ENCODE measurements at places on chromosomes 5 and 9.
A peak's percentile ranks its signal among the peaks of the same experiment; 100 is the strongest.

- DNase-seq: no peak
These were observed 15.2 kb downstream of the EXD3 start for GRCh38 chr9:137407590-137408300.

DNA sequence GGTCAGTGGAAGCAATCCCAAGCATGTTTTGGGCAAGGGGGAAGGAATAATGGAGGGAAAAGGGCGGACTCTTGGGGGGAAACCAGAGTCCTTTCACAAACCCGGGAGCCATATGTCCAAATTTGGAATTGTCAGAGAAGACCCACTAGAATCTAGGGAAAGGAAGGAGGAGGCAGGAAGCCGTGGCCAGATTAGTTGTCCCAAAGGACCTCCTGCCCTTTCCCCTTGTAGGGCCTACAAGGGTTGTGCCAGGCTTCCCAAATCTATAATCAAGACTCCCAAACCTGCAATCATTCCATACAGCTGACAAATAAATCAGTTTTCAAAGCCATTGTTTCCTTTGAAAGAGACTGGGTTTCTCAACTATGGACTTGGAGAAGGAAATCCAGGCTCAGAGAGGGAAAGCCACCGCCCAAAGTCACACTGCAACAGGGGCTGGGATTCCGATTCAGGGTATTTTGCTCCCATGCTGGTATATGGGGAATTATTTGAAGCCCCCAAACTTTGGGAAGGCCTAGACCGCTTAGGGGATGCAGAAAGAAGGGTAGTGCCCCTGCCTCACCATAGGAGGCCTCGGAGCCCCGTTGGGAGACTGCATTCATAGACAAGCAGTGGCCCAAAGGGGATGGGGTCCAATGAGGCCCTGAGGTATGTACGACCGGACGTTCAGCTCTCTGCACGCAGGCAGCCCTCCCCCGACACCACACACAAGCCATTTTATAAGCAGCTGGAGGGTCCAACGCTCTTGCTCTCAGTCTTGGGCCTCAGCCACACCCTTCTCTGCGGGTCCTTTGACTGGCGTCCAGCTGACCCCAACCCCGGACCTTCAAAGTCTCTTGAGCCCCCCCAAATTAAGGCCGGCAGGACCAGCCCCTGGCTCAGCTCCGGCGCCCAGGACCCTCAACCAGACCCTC, 815 bp downstream of the ANXA6 start:
- DNase-seq: no peak

DNA sequence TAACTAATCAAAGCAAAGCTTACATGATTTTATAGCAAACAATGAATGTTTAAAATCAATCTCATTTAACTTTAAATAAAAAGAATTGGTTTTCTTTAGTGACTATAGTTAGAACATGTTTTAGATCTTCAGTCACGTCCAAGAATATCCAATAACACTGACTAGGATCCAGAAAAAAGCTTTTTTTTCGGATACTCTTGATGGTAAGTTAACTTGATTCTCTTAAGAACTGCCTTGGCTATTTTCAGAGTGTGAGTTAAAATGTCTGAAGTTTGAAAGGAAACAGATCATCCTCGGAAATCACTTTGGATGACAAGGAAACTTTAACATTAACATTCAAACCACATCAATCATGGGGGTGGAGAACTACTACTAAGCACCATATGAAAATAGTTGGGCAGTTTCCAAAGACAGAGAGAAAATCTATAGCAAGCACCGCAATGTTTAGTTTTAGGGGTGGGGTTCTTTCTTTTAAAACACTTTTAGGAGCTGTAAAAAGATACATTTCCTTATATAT, 83.7 kb upstream of the SLC27A6 start:
- DNase-seq: no peak

DNA sequence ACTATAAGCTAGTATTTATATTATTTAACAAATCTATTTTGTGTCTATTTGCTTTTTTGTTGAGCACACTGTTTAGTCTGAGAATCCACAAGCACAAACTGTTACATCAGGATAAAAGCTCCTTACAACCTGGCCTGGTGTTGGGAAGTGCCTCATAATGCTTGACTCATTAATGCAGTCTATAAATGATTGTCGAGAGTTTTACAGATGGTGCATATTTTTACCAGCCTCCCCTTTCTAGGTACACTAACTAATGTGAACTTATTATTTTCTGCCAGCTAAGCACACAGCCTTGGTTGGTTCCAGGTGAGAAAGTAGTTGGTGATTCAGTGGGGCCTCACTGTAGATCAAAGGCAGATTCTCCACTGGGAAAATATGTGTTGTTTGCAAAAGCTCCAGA, 151.0 kb upstream of the ADAMTS16 start:
- DNase-seq: no peak

DNA sequence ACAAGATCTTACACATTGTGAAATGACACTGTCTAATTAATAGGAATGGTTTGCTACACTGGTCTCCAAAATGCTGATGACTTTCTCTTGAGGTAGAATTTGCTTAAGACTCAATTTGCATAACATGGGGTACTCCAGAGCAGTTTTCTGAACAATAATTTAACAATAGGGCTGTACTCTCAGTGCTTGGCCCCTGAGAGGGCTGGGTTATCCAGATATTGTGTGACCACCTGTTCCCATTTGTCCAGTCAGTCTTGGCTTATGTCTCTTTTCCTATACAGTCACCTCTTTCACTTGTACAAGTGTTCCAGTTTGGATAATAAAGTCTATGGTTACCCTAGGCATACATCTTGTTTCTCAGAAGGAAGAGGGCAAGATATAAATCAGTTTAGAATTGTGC, 17.9 kb downstream of the ZSWIM6 start:
- DNase-seq: no peak

DNA sequence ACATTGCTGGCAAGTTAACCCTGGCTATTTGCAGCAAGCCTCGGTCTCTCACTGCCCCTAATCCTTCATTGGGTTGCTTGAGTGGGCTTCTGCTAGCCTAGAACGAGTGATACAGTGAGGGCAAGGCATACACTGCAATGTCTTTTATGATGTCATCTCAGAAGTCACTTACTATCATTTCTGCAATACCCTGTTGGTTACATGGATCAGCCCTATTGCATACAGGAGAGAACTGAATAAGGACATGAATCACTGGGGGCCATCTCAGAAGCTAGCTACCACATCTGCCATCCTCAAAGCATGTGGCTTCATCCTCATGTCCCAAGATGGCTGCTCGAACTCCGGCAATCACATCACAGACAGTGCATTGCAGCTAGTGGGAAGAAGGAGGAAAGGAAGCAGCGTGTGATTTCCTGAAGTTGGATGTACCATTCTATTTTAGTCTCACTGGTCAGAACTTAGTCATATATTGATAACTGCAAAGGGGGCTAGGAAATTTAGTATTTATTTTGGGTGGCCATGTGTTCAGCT, 33.3 kb upstream of the CDKN2AIPNL start:
- no peak for DNase-seq

DNA sequence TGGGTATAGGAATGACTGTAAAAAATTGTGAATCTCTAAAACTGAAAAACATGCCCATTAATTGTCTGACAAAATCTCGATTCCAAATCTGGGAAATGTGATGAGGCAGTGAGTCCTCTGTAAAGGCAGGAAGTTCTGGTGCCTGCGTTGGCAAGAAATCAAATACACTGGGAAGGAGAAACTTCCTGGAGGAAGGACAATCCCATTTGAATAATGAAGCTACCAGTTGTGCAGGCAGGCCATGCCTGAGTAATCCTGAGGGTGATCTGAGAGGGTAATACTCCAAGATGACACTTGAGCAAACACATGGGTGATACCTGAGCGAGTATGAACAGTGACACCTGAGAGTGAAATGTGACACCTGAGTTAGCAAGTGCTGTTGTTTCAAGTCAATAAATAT, 49.7 kb downstream of the KIF24 start:
- DNase-seq: no peak

DNA sequence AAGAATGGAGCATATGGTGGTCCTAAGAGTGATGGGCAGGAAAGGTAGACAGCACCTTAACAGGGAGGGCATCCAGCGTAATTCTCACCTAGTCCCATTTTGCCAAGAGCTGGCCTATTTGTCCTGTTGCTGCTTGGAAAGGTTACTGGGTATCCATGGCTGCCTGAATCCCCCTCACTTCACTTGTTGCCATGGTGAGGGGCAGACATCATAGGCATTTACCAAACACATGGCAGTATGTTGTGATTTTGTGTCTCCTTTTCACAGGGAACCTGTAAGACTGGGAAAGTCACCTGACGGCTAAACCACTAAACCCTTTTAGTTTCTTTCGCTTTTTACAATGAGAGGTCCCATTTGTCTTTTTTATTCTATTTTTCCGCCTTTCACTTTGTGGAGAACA, 227.1 kb downstream of the CD180 start:
- no peak for DNase-seq

GRCh38 chr9:76680716-76681425, 83.4 kb upstream of the PCA3 start:
- DNase-seq: no peak

GRCh38 chr5:53984971-53985370, 325.4 kb downstream of the ARL15 start:
- DNase-seq: no peak

DNA sequence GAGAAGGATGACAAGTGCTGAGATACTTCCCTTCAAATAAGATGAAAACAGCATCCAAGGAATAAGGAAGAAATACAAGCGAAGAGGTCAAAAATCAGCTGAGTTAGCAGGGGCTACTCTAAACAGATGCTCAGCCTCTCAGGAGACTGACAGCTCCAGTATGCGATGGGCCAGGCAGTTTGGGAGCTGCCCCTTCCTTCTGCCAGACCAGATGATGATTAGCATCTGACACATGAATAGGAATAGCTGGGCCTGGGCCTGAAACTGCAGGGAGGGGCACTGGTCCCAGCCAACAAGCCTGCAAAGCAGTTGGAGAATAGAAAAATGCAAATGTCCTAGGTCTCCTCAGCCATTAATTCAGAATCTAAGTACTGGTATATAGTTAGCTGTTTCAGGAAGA, 13.1 kb upstream of the MAP3K1 start:
- DNase-seq: no peak

DNA sequence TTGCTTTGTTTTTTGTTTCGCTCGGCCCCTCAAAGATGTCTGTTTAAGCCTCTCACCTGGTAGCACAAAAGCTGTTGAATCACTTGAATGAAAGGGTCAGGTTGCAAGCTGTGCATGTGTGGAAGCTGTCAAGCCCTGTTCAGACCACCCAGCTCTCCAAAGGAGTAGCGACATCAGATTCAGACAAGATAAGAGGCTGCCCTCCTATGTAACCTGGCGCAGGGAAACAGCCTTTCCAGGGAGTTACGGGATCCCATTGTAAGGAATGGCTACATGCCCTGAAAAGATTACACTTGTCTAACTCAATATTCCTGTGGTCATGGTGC, 2.9 kb downstream of the FREM1 start:
- DNase-seq: no peak

GRCh38 chr9:33166231-33167083, 679 bp downstream of the B4GALT1 start:
- DNase-seq: no peak

- DNase-seq: no peak
These were observed 4.4 kb downstream of the DELE1 start for GRCh38 chr5:141928051-141928450.

- DNase-seq: no peak
These were observed 13.9 kb downstream of the NR2F1 start for GRCh38 chr5:93596676-93597490.

- no peak for DNase-seq
These were observed 5.7 kb downstream of the MAPKAP1 start for GRCh38 chr9:125701351-125701750.

- no peak for DNase-seq
These were observed 31.4 kb downstream of the CAMK2A start for GRCh38 chr5:150258130-150258529.

- DNase-seq: no peak
These were observed 1641.8 kb upstream of the WWC1 start for GRCh38 chr5:166649676-166650075.

- no peak for DNase-seq
These were observed 39.5 kb downstream of the TENT4A start for GRCh38 chr5:6752782-6753181.

GRCh38 chr5:59279979-59280378, 613.5 kb downstream of the PDE4D start:
- DNase-seq: no peak

- peak; percentile 2 for DNase-seq
These were observed 171.9 kb downstream of the ENTREP1 start for GRCh38 chr9:69496846-69497450.

DNA sequence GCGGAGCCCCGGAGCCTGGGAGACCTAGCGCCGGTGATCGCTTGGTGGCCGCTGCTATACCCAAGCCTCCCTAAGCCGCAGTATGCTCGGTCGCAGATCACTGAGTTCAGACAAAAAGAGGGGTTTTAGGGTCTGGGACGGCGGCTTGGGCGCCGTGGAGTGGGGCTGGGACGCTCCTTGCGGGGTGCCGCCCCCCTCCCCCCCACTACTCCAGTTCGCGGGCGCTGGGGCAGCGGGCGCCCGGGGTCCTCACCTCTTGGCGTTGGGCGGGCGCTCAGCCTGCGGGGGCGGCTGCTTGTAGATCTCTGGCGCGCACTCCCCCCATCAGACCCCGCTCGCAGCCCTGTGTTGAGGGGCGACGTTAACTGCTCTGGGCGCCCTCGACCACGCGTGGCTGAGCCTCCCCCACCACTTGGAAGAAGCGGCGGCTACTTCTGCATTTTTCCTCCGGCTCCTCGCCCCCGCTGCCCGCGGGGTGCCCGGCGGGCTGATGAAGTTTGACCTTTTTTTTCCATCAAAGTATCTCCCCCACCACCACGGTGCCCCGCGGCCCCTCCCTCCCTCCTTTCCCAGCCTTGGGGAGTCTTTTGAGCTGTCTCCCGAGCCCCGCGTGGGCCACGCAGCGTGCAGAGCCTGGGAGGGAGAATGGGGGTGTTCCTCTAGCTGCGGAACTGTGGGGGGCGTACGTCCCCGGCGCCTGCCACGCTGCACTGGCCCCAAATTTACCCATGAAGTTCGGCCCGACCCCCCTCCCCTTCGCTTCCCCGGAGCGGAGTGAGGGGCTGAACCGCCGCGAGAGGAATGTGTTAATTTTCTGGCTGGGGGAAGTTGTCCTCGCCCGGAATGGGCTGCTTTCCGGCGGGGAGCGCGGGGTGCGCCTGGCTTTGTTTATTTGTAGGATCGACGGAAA, 1.2 kb downstream of the CXXC5 start:
- no peak for DNase-seq

DNA sequence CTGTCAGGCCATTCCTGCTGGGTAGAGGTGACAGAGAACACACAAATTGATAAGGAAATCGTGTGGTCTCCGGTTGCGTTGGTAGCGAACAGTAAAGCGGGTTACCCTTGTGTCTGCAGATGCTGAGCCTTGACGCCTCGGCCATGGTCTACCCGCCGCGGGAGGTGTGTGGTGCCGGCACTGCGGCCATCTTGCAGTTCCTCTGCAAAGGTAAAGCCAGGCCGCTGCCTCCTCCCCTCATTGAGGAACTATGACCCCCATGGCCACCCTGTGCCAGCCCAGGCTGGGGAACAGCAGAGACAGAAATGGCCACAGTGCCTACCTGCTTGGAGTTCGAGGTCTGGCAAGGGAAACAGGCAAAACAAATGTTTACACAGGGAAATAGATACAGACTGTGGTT, 16.3 kb downstream of the LRSAM1 start:
- DNase-seq: no peak

GRCh38 chr5:81751836-81752643, 1.1 kb upstream of the SSBP2 start:
- peak; percentile 1 for DNase-seq

Data from stimulated activated CD4-positive, alpha-beta T cell treated with anti-CD3 and anti-CD28 coated beads, Interleukin-12 subunit alpha, Interleukin-12 subunit beta, amount 100 ng/mL, for 48 hours (primary cell).